ENCODE measurements at places on chromosomes 6 and 20.

- DNase-seq = no peak
Measured at GRCh38 chr6:116969211-116969863, 92.3 kb downstream of the RFX6 start.

- no peak for DNase-seq
Measured at GRCh38 chr6:17494177-17494576, 100.8 kb downstream of the CAP2 start.

- no peak for DNase-seq
Measured at GRCh38 chr6:26097268-26097875, 10.1 kb downstream of the HFE start.

- DNase-seq = no peak
Measured at GRCh38 chr6:37580176-37580955, 80.7 kb upstream of the CCDC167 start.

- DNase-seq = peak; percentile 23
Measured at GRCh38 chr6:118843685-118844390, 50.1 kb upstream of the ASF1A start.

- no peak for DNase-seq
Measured at GRCh38 chr6:97449444-97449966, 166.5 kb upstream of the MMS22L start.

GRCh38 chr6:22108199-22108598, 188.6 kb downstream of the PRL start:
- no peak for DNase-seq

DNA sequence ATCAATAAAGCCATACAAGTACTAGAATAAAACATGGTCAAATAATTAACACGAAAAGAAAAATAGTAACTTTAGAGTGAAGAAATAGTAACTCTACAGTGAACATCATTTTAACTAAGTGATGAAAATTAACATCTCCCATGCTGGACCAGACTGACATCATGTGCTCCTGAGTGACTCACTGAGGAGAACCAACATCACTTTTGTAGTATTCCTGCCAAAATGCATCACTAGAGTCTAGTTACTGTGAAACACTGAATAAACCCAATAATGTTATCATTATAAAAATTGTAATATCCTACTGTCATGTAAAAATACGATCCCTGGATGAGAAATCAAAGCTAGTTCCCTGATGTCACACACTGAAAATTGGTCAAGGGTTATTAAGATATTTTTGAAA, 361.3 kb downstream of the CD109 start:
- no peak for DNase-seq

DNA sequence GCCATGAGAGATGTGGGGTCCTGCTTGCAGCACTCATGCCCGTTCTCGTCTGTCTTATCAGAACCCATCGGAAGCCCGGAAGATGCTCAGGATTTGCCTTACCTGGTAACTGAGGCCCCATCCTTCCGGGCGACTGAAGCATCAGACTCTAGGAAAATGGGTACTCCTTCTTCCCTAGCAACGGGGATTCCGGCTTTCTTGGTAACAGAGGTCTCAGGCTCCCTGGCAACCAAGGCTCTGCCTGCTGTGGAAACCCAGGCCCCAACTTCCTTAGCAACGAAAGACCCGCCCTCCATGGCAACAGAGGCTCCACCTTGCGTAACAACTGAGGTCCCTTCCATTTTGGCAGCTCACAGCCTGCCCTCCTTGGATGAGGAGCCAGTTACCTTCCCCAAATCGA, 8.3 kb downstream of the PI16 start:
- peak; percentile 72 for DNase-seq

GRCh38 chr20:1323256-1323655, 5.7 kb downstream of the SDCBP2 start:
- DNase-seq = no peak

- no peak for DNase-seq
Measured at GRCh38 chr20:40993794-40994540, 34.7 kb upstream of the TOP1 start.

- DNase-seq = no peak
Measured at GRCh38 chr6:42017021-42017643, 33.2 kb upstream of the TAF8 start.

DNA sequence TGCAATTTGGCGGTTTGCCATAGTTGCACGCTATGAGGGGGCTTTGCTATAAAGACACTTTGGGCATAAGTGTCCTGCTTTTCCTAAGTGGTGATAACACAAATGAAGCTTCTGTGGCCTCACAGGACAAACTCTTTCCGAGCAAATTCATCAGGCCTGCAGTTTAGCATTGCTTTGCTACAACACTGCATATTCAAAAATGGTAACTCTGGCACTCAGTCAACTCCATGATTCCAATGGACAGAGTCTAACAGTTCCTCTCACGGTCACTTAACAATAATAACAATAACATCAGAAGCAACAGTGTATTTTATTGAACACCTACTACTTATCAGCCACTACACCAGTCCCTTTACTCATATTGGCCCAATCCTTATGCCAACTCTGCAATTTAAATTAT, 222.5 kb downstream of the FRK start:
- no peak for DNase-seq

- no peak for DNase-seq
Measured at GRCh38 chr20:18985551-18985950, 172.0 kb downstream of the SCP2D1 start.

- no peak for DNase-seq
Measured at GRCh38 chr6:37614491-37614890, 83.2 kb downstream of the MDGA1 start.

- no peak for DNase-seq
Measured at GRCh38 chr6:159513914-159514313, 179.1 kb downstream of the SOD2 start.

GRCh38 chr6:52409499-52409898, 10.6 kb upstream of the EFHC1 start:
- no peak for DNase-seq

- no peak for DNase-seq
Measured at GRCh38 chr6:53873922-53874321, 79.1 kb downstream of the LRRC1 start.

- no peak for DNase-seq
Measured at GRCh38 chr20:37335642-37336368, 10.1 kb upstream of the SRC start.

DNA sequence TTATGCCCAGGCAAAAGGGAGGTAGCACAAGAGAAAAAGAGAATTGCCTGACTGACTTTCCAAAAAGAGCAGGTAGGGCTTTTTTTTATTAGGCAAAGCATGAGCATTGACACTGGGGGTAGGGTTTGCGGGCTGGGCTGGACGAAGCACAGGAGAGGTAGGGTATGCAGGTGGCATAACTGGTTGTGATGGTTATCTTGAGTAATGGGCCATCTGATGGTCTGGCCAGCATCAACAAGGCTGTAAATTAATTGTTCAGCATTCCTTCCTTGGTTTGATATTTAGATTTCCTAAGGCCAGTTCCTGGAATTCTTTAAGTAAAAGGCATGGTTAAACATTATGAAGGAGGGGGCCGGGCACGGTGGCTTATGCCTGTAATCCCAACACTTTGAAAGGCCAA, 13.9 kb upstream of the BFSP1 start:
- DNase-seq = no peak

DNA sequence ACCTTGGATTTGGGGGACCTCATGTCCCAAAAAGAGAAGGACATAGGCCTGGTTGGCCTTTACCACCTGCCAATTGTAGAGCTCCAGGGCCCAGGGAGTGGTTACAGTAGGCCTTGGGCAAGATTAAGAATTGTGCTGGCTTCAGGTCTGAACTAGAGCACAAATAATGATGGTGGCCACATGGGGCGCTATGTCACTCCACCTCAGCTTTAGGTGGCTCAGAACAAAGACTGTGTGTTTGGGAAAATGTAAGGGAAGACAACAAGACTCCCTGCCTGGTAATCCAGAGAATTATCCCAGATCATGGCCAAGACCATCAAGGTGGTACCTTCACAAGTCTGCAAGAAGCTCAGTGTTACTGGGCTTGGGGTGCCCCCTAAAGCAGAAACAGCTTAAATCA, 224.9 kb upstream of the OPRM1 start:
- DNase-seq = no peak

GRCh38 chr6:160227038-160227768, 31.4 kb downstream of the SLC22A2 start:
- DNase-seq = no peak

DNA sequence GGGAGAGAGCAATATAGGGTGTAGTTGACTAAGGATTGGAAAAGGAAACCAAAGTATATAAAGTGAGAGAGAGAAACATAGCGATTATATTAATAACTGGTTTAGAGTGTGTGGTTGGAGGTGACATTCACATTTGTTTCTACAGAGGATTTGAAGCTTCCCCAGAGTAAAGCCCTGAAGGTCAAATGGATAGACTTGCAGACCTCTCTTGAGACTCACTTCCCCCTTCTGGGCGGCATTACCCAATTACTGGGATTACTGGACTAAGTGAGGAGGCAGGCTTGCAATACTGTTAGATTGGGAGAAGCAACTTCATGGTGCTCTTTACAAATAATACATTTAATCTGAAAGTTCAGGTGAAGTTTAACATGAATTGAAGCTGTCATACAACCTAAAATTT, 10.7 kb downstream of the FIG4 start:
- no peak for DNase-seq

DNA sequence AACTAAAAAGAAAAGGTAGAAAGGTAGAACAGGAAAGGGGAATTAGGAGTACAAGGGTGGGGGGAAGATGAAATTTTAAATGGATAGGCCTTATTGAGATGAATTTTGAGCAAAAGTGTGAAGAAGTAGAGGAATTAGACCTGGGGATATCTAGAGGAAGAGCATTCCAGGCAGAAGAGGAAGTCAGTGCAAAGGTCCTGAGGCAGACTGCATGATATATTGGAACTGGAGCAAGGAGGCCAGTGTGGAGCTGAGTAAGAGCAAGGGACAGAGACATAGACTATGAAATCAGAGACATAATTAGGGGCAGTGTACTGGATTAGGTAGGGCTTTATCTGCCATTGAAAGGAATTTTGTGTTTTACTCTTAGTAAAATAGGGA, 40.4 kb downstream of the MAPK14 start:
- DNase-seq = no peak

DNA sequence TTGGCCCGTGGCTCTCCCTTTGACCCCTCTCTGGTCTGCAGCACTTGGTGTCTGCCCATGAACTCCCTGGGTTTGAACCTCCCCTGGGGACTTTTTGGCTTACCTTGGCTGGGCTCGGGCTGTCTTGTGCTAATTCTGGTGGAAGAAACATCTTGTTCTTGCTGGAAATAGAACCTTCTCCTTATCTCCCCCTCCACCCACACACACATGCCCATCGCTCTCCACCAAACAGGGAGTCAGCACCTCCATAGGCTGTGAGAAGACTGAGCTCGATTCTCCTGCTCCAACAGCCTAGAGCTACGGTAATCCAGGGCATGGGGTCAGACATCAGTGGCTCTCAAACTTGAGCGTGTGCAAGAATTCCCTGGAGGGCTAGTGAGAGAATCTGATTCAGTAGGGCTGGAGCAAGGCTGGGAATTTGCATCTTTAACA, 114.4 kb upstream of the SLC22A23 start:
- DNase-seq = no peak

DNA sequence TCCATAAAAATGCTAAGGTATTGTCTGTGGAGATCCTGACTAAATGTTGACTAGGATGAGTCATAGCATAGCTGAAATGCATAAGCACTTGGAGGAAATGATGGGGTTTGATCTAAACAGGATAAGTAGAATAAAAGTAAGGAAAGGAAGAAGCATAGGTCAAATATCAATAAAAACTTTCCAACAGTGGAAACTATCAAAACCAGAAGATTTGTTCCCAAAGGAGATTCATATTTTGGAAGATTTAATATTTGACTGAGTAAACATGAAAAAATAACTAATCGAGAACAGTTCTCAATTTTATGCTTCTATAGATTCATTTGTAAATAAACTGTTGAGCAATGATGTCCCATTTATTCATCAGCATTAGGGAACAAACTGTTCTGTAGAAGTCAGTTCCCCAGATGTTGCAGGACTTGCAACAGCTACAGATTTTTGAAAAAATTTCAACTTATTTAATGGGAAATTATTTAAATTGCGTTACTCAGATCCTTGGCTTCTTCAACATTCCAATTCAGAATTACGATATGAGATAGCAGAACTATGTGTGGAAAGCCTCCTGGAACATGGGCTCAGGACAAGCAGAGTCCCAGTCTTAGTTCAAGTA, 133.7 kb upstream of the TBX18 start:
- no peak for DNase-seq

- no peak for DNase-seq
Measured at GRCh38 chr6:154414021-154414813, 57.6 kb upstream of the IPCEF1 start.

GRCh38 chr20:12207875-12208274, 290.2 kb downstream of the BTBD3 start:
- DNase-seq = no peak

- no peak for DNase-seq
Measured at GRCh38 chr6:141866731-141867497, 265.8 kb upstream of the GJE1 start.

DNA sequence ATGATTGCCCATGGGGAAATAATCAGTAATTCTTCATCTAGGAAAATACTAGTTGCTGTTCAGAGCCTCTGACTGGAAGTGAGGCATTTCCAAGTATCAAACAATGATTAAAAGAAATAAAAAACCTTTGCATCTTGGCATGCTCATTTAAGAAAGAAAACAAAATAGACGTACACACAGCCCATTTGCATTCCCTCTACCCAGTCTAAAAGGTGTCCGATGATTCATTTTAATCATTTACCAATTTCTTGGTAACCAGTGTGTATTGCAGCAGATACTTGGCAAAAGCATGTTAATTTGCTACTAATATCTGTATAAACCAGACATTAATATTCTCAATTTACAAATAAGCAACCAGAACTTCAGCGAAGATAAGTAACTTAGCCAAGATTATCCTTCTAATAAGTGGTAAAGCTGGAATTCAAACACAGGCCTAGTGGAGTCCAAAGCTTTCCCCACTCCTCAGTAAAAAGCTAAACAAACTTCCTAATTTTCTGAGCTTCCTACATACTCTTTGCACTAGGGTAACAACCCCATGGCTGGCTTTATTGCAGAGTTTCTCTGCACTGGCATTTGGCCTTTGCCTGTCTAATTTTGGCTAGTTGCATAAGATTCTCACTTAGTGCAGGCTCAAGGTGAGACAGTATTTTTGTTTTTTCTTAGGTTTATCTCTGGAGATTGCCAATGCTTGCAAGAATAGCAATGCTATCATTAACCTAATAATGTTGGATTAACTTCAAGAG, 338.1 kb downstream of the PRKN start:
- no peak for DNase-seq

DNA sequence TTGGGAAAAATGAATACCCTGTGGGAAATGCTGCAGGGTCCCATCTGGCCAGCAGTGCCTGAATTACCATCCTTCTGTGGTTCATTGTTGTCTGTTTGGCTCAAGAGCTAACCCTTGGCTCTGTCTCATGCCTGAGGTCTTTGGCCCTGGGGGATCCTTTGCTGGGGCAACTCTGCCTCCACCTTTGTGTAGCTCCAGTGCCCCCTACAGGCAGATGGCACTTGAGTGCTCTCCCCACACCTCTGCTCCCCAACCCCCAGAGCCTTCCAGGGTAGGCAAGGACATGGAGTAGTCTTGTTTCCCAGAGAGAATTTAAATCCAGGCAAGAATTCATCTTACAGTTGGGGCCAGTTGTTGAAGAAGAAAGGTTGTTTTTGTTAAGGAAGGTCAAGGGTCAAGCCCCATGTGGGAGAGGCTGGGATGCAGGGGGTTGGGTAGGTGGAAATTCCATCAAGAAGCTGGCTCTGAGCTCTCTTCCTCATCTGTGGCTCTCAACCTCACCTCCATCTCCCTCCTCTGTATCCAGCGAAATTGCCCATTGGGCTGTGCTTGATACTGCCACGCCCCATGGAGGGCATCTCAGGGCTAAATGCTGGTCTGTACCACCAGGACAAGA, 44.2 kb downstream of the ZNF831 start:
- DNase-seq = peak; percentile 76

Measured in GM12892 (cell line).